Peyer's patch (tissue), 4 donors: ENCODE measurements at places on chromosomes 4 and X. TPM values are rescaled to one million over a fixed set of nuclear protein-coding genes. Genes with fewer than 3 reads are reported as not detected.

SCML2 gene
- total RNA-seq: 0.40 TPM

TCP11X2 gene
- total RNA-seq: not detected

DNA sequence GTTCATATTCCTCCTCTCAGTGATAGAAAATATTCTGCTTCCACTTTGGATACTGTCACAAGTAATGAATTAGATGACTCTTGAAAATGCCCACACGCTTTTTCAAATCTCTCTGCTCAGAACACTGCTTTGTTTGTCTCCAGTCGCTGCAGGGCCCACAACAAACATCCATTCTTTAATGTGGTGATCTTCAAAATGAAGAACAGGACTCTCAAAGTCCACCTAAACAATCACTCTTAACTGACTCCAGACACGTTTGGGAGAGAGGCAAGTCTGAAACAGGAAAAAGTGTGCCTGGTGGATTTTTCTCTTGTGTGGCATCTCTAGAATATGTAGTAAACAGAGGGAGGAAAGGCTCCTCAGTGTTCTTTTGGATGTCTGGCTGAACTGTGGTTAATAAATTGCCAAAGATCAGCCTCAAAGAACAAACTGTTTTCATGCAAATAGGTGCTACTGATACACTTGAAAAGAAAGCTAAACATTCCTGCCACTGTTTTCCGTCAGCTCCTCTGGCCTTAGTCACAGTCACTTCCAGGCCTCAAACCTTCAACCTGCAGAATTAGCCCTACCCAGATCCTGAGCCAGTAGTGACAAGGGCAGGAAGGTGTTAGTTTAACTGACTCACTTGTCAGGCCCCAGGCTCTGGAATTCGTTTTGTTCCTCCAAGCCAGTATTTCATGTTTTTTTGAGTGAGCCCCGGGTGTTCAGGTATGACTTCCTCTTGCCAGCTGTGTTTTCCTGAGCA, 259.6 kb upstream of the GPC4 start:
- H3K36me3 ChIP-seq: no peaks in the 10 kb centered on the region
- DNase-seq: no peak
- H3K27ac ChIP-seq: no peak overlapping the region
- H3K4me3 ChIP-seq: no peak overlapping the region
- no peaks in the 10 kb centered on the region for H3K27me3 ChIP-seq

DNA sequence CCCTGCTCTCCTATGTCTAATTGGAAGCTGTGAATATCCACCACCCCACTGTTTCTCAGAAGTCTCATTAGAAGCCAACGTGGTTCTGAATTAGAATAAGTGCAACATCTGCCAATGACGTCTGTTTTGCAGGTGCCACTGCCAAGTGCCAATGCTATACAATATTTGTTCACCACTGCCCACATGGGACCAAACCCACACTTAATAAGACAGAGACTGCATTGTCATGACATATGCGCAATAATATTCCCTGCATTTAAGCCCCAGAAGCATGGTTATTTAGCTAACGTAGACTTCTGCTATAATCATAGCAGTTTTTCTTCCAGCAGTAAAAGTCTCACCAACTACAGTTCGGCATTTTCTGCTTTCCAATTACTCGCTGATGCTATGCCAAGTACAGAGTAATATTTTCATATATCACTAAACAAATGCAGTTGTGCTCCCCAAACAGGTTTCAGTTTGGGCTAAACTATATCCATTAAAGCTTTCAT, 262.5 kb upstream of the PCDH18 start:
- H3K4me1 ChIP-seq: no peaks in the 10 kb centered on the region
- H3K4me3 ChIP-seq: no peak overlapping the region
- no peaks in the 10 kb centered on the region for H3K36me3 ChIP-seq
- H3K27ac ChIP-seq: no peak overlapping the region
- no peak for DNase-seq
- no peaks in the 10 kb centered on the region for H3K27me3 ChIP-seq

GRCh38 chrX:145826466-145826865, 8.8 kb downstream of the SLITRK2 start:
- H3K4me1 ChIP-seq: no peaks in the 10 kb centered on the region
- H3K27ac ChIP-seq: no peak overlapping the region
- H3K36me3 ChIP-seq: no peaks in the 10 kb centered on the region
- DNase-seq: no peak
